Small intestine (tissue), 16 donors: ENCODE measurements at places on chromosomes 1 and 21. TPM values are rescaled to one million over a fixed set of nuclear protein-coding genes. Genes with fewer than 3 reads are reported as not detected.

DNA sequence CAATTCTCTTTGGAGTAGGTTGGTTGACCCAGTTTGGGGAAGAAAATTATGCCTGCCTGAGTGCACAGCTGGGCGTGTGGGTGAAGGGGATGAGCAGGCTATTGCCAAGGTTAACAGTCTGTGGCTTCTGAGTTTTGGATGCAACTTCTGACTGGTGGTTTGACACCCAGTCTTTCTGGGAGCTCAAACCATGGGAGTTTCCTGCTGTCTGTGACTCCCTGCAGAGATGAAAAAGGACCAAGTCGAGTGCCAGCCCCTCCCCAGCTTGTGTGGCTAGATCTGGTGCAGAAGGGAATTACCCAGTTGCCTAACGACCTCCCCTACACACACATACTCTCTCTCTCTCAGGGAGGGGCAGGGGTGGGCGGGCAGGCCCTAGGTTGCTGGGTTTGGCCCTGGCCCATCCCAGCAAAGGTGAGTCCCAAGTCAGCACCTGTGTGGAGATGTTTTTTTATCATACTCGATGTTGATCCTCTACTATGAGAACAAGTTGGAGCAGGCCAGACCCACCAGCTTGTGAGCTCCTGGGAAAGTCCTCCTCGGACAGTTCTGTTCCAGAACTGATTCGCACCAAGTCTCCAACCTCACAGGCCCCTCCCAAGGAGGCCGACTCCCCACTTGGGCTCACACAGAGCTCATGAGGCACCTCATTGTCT is 28.2 kb downstream of the PKP1 start:
- no peaks in the 10 kb centered on the region for H3K36me3 ChIP-seq
- H3K27me3 ChIP-seq = no peaks in the 10 kb centered on the region
- no peak overlapping the region for H3K4me3 ChIP-seq
- no peak overlapping the region for H3K27ac ChIP-seq
- H3K4me1 ChIP-seq = peaks cover 15% of the 10 kb centered on the region

Gene WNT3A
- polyA plus RNA-seq = not detected

Gene FAM72D
- not detected for polyA plus RNA-seq

GRCh38 chr1:22283596-22283995 is 140.7 kb upstream of the WNT4 start:
- no peaks in the 10 kb centered on the region for H3K36me3 ChIP-seq
- no peaks in the 10 kb centered on the region for H3K4me1 ChIP-seq
- no peak overlapping the region for H3K4me3 ChIP-seq

Gene TESK2
- polyA plus RNA-seq = 12.4 TPM

- no peak overlapping the region for H3K4me3 ChIP-seq
- no peak for DNase-seq
- no peak overlapping the region for H3K27ac ChIP-seq
- H3K36me3 ChIP-seq = no peaks in the 10 kb centered on the region
Measured at GRCh38 chr1:213423041-213423440, 372.0 kb downstream of the RPS6KC1 start.

Gene C1orf216
- 1.1 TPM for polyA plus RNA-seq

Gene OR6Y1
- polyA plus RNA-seq = not detected

GRCh38 chr1:30085811-30086770 is 637.3 kb downstream of the MATN1 start:
- no peaks in the 10 kb centered on the region for H3K27me3 ChIP-seq
- no peaks in the 10 kb centered on the region for H3K36me3 ChIP-seq
- no peaks in the 10 kb centered on the region for H3K4me1 ChIP-seq
- H3K27ac ChIP-seq = no peak overlapping the region
- no peak overlapping the region for H3K4me3 ChIP-seq
- DNase-seq = peak; percentile 55

Gene RCAN3
- polyA plus RNA-seq = 5.1 TPM

- no peaks in the 10 kb centered on the region for H3K4me1 ChIP-seq
- no peak overlapping the region for H3K27ac ChIP-seq
- no peaks in the 10 kb centered on the region for H3K27me3 ChIP-seq
- no peak overlapping the region for H3K4me3 ChIP-seq
- no peaks in the 10 kb centered on the region for H3K36me3 ChIP-seq
- no peak for DNase-seq
Measured at GRCh38 chr21:44485254-44485793, 30.0 kb downstream of the LRRC3 start.

GRCh38 chr1:188723332-188724020 is 1754.2 kb downstream of the BRINP3 start:
- no peaks in the 10 kb centered on the region for H3K4me1 ChIP-seq
- H3K36me3 ChIP-seq = no peaks in the 10 kb centered on the region
- no peak for DNase-seq
- H3K4me3 ChIP-seq = no peak overlapping the region

DNA sequence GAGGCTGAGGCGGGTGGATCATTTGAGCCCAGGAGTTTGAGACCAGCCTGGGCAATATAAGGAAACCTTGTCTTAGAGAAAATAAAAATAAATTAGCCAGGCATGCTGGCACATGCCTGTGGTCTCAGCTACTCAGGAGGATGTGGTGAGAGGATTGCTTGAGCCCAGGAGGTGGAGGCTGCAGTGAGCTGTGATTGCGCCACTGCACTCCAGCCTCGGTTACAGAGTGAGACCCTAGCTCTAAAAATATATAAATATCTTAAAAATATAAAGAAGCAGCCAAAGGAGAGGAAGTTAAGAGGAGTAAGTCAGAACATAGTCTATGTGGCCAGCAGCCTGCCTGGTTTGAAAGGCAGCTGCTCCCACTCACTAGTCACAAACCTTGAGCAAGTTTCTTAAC is 4.5 kb upstream of the IL10RB start:
- peaks cover 12% of the 10 kb centered on the region for H3K36me3 ChIP-seq
- no peaks in the 10 kb centered on the region for H3K27me3 ChIP-seq
- H3K27ac ChIP-seq = no peak overlapping the region
- DNase-seq = no peak

GRCh38 chr1:84116558-84116957 is 27.5 kb upstream of the PRKACB start:
- no peaks in the 10 kb centered on the region for H3K4me1 ChIP-seq
- H3K27me3 ChIP-seq = no peaks in the 10 kb centered on the region
- DNase-seq = no peak
- no peak overlapping the region for H3K4me3 ChIP-seq
- H3K36me3 ChIP-seq = no peaks in the 10 kb centered on the region
- H3K27ac ChIP-seq = no peak overlapping the region

GRCh38 chr1:21182181-21182731 is 5.6 kb upstream of the EIF4G3 start:
- H3K4me3 ChIP-seq = no peak overlapping the region
- no peaks in the 10 kb centered on the region for H3K4me1 ChIP-seq

DNA sequence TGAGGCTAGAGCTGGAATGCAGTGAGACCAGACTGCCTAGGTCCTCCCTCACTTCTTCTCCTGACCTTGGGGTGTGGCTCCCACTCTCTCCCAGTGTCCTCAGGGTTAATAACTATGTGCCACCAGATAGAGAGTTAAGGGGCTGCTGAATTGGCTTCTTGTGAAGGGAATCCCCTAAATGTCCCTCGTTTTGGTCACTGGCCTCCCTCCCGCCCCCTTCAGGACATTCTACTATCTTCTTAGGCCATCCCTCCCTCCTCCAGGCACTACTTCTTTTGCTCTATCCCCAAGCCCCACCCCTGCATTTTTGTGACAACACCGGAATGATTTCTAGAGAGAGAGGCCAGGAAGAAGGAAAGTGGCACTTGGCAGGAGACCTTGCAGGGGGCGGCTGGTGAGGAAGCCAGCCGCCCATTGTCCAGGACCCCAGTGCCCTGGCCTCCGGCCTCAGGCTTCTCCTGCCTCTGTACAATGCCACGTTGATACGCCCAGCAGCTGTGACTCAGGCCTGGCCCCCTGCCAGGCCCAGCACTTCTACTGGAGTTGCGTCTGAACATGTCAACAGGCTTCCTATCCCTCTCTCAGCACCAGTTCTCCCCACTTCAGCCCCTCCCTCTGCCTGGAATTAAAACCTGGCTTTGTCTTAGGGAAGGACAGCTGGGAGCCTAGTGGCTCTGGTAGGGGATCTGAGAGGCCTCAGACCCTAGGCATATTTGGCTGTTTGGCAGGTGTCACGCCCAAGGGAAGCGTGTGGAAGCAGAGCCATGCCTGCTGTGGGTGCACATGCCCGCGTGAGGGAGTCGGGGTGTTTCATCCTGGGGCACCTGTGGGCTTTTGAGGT is 9.1 kb downstream of the LMNA start:
- H3K4me1 ChIP-seq = peaks cover 49% of the 10 kb centered on the region
- peaks cover 57% of the 10 kb centered on the region for H3K36me3 ChIP-seq
- no peaks in the 10 kb centered on the region for H3K27me3 ChIP-seq
- no peak overlapping the region for H3K4me3 ChIP-seq

Gene FCN3
- polyA plus RNA-seq = 0.06 TPM

- no peaks in the 10 kb centered on the region for H3K36me3 ChIP-seq
- H3K4me3 ChIP-seq = no peak overlapping the region
- H3K27me3 ChIP-seq = no peaks in the 10 kb centered on the region
- peak overlapping the region; percentile 21 for H3K27ac ChIP-seq
Measured at GRCh38 chr1:28173980-28174297, 2.6 kb downstream of the PTAFR start.

- H3K36me3 ChIP-seq = no peaks in the 10 kb centered on the region
- no peak overlapping the region for H3K27ac ChIP-seq
- DNase-seq = peak; percentile 26
- no peaks in the 10 kb centered on the region for H3K27me3 ChIP-seq
- no peaks in the 10 kb centered on the region for H3K4me1 ChIP-seq
- H3K4me3 ChIP-seq = no peak overlapping the region
Measured at GRCh38 chr1:61318319-61319125, 236.2 kb downstream of the NFIA start.

Gene ITLN2
- polyA plus RNA-seq = 90.2 TPM

DNA sequence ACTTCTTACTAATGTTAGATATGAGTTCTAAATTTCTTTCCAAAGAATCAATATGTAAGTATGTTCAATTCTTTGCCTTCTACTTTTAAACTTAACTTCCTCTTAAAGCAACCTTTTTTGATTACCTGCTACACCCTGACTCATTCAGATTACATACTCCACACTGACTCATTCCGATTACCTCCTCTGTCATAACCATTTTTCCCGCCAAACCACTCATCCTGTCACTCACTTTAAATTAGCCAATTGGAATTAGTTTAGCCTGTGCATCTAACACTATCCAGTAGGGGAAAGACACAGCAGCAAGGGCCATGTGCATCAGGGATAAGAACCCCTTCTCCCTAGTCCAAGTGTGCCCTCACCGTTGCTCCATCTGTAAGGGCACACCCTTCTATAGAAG is 815.5 kb downstream of the BRINP3 start:
- H3K27me3 ChIP-seq = no peaks in the 10 kb centered on the region
- DNase-seq = no peak
- H3K4me1 ChIP-seq = no peaks in the 10 kb centered on the region
- no peaks in the 10 kb centered on the region for H3K36me3 ChIP-seq

Gene IL12RB2
- polyA plus RNA-seq = not detected

Gene AGO1
- polyA plus RNA-seq = 2.4 TPM

Gene TLCD4
- 5.1 TPM for polyA plus RNA-seq

DNA sequence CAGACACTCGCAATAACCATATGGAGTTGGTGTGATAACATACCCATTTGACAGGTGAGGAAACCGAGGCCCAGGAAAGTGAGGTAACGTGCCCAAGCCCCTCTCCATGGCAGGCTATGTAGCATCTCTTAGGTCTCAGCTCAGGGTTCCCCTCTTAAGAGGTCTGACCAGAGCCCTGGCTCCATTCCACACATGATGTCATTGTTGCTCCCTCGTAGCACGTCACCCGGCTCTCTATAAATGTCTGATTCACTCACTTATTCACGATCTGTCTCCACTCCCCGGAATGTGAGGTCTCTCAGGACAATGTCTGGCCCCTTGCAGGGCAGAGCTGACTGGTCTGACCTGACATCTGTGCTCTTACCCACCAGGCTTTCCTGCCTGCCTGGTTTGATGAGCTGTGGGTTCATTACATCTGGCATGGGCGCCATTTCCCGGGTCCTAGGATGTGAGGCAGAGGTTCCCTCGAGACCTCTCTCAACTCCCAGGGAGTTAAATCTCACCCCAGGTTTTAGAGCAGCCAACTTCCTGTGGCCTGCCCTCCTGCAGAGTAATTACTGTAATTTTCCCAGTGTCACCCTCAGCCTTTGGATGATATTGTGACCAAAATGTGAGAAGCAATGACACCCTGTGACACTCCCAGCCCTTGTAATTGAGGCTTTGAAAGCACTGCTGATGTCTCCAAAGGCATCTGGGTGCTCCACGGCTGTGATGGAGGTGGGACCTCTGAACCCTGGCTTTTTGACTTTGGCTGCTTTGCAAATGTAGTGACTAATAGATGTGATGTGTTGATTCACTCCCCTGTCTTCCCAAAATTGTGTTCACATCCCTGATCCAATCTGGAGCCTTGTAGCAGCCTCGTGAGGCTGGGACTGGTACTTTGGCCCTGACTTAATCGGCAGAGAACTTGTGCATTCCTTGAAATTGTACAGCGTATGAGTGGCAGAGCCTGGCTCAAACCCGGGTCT is 10.6 kb downstream of the ACTL8 start:
- H3K36me3 ChIP-seq = no peaks in the 10 kb centered on the region
- H3K4me3 ChIP-seq = no peak overlapping the region
- H3K27ac ChIP-seq = no peak overlapping the region
- no peaks in the 10 kb centered on the region for H3K27me3 ChIP-seq

DNA sequence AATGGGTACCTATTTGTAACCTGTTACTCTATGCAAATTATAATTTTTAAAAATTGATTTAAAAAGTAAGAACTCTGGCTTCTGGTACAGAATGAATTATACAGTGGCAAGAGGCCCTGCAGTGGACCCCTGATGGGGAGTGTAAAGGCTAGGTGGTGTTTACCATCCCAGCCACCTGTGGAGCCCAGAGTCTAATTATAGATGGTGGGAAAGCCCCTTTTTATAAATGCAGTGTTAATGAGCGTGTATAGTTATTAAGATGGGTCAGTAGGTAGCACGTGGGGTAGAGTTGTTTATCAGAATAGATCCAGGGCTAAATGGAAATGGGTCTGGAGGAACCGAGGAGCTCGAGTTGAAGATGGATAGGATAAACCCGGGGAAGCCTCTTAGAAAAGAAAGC is 13.9 kb upstream of the PRELP start:
- H3K4me3 ChIP-seq = no peak overlapping the region
- H3K4me1 ChIP-seq = no peaks in the 10 kb centered on the region
- no peak for DNase-seq
- H3K27ac ChIP-seq = no peak overlapping the region

Gene OR2L13
- not detected for polyA plus RNA-seq

Gene ILDR2
- not detected for polyA plus RNA-seq

Gene TMPRSS3
- polyA plus RNA-seq = 9.2 TPM

GRCh38 chr1:220189750-220190347 is 82.4 kb downstream of the RAB3GAP2 start:
- H3K36me3 ChIP-seq = peaks cover 18% of the 10 kb centered on the region
- no peak overlapping the region for H3K27ac ChIP-seq
- H3K27me3 ChIP-seq = no peaks in the 10 kb centered on the region
- H3K4me1 ChIP-seq = no peaks in the 10 kb centered on the region
- DNase-seq = peak; percentile 23
- H3K4me3 ChIP-seq = no peak overlapping the region
